NCI-H1417 treated with DMSO at 0.1 percent for 48 hours (cell line): ENCODE measurements at places on chromosomes 1 and 21.

GRCh38 chr1:179229214-179230140, at the start of gene ABL2:
Gene ABL2 (minus strand): TSS chr1:179229677. CDS start chr1:179229397, 280 bp downstream.
- DNase-seq = no peak

DNA sequence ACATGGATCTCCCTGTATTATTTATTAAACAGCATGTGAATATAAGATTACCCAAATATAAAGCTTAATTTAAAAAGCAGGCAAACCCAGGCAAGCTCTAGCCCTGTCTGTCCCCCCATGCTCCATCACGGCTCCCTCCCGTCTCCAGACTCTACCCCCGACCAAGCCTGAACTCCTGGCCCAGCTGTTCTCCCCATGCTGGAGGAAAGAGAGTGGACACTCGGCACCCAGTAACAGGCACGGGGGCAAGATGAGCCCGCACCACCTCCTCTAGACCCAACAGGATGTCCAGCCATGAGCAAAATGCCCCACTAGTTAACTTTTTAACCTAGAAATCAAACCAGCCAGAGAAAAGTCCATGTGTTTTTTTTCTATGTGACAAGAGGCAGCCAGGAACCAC, 19.3 kb downstream of the SLC19A1 start:
- no peak for DNase-seq

DNA sequence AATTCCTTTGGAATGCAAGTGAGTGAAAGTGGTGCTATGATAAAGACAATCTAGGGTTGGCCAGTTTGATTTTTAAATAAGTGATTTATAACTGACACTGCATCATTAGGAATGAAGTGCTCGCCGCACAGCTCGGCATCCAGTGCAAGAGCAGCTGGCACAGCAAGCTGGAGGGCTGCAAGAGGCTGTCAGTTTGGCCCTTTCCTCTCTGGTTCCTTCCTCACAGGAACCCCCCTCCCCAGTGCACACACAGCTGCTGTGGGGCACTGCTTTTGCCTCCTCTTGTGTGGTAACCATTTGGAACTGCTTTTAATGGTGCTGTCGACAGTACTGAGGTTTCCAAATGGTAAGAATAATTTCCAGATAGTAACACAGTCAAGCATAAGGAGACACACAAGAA, 10.4 kb upstream of the BCAR3 start:
- no peak for DNase-seq

GRCh38 chr1:37323486-37324377, 150.6 kb upstream of the ZC3H12A start:
- DNase-seq = no peak

- no peak for DNase-seq
These were observed 132.8 kb downstream of the GLIS1 start for GRCh38 chr1:53606197-53606596.

GRCh38 chr1:70475023-70475422, 64.0 kb downstream of the CTH start:
- no peak for DNase-seq

DNA sequence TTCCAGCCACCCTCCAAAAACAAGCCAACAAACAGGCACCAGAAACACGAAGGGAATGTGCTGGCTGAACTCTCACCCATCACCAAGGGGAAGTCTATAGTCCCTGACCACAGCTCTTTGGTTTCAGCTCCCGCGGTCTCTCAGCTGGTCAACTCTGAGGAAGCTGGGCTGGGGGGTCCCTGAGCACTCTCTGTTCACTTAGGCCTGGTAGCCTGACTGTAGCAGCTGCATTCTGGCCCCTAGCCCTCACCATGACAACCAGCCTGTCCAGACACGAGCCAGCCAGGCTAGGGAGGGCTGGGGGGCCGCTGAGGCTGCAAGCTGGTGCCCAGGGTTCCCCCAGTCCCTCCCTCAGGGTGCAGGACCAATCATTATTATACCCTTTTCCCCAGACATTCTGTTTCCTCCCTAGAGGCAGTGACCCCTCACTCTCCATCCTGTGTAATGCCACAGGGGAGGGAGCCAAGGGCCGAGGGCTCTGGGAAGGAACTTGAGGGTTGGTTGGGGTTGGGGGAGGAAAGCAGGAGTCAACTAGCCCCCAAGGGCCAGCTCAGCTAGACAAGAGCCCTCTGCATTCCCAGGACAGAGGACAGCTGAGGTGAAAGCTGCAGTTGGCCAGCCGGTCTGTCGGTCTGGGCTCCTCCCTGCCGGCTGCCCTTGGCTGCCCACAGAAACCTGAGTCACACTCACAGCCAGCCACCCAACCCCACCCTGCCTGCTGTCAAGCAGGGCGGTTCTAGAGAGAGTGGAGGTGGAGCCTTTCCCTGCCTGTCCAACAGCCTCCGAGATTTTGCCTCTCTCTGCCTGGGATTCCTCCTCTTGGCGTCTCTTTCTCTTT, 1.2 kb upstream of the TRAPPC3 start:
- no peak for DNase-seq

GRCh38 chr1:111733183-111733991, 5.8 kb downstream of the INKA2 start:
- no peak for DNase-seq

GRCh38 chr1:201347498-201348210, 29.8 kb downstream of the TNNT2 start:
- DNase-seq = no peak

GRCh38 chr1:173202424-173203145, 4.5 kb downstream of the TNFSF4 start:
- DNase-seq = no peak

GRCh38 chr1:81950591-81951244, 150.0 kb downstream of the ADGRL2 start:
- DNase-seq = no peak

DNA sequence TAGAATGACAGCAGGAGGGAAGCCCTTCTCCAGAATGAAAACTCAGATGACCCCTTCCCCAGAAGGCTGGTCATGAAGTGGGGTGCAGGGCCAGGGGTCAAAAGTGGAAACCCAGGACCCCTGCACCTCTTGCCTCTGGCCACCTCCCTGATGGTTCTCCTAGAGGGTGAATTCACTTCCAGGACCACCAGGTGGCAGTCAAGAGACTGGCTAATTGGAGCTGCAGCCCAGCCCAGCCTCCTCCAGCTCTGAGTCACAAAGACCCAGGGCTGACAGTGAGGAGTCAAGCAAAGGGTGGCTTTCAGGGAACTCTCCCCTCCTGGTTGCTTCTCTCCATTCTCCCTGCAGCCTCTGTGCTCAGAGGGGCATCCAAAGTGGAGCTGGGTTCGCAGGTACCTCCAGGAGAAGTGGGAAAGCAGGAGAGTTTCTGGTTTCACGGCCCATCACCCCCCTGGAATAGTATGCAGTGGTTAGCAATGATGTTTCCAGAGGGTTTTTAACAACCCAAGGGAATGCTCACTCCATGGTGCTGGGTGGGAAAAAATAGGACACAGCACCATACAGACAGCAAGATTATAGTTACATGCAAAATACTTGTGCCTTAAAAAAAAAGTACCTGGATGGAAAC, 6.1 kb upstream of the EPHB2 start:
- peak; percentile 60 for DNase-seq

- no peak for DNase-seq
These were observed 5.1 kb downstream of the TNFRSF8 start for GRCh38 chr1:12067900-12068821.

DNA sequence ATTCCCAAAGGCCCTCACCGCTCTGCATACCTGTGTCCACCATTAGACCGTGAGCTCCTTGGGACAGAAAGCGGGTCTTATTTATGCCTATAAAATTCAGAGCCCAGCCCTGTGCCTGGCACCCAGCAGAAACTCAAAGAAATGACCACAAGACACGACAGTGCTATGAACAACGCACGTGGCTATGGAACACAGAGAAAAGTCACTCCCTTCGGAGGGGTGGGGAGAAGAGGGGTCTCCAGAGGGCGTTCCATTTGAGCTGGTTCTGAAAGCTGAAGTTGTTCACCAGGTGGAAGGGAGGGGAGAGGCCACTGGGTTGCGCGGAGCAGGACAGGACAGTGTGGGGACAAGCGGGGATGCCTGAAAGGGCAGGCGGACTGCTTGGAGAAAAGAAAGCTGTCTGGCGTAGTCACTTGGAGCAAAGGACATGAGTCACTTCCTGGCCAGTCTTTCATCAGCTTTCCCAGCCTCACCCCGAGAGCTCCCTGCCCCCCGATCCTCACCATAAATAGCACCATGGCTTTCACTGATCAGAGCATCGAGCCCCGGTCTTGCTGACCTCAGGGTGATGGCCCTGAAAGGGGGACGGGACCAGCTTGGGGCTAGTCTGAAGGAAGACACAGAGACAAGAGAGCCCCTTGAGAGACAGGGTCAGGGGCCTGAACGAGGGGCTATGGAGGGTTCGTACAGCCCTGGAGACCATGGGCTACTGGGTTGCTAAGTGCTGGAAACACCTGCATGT, 28.5 kb downstream of the ECE1 start:
- no peak for DNase-seq

DNA sequence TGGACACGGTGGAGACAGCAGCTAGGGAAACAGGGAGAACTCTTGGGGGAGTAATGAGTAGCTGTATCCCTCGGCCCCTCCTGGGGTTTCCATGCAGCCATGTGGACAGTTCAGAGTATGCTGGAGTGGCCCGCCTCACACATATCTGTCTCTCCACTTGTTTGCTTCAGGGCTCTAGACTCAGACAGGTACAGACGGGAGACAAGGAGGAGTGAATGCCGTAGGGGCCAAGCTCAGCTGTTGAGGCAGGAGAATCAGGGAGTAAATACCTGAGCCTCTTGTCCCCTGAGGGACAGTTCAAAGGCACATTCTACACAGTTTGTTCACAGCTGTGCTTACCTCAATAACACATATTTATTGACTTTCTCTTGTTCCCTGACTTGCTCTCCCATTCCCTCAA, 7.7 kb upstream of the PTGFRN start:
- no peak for DNase-seq

DNA sequence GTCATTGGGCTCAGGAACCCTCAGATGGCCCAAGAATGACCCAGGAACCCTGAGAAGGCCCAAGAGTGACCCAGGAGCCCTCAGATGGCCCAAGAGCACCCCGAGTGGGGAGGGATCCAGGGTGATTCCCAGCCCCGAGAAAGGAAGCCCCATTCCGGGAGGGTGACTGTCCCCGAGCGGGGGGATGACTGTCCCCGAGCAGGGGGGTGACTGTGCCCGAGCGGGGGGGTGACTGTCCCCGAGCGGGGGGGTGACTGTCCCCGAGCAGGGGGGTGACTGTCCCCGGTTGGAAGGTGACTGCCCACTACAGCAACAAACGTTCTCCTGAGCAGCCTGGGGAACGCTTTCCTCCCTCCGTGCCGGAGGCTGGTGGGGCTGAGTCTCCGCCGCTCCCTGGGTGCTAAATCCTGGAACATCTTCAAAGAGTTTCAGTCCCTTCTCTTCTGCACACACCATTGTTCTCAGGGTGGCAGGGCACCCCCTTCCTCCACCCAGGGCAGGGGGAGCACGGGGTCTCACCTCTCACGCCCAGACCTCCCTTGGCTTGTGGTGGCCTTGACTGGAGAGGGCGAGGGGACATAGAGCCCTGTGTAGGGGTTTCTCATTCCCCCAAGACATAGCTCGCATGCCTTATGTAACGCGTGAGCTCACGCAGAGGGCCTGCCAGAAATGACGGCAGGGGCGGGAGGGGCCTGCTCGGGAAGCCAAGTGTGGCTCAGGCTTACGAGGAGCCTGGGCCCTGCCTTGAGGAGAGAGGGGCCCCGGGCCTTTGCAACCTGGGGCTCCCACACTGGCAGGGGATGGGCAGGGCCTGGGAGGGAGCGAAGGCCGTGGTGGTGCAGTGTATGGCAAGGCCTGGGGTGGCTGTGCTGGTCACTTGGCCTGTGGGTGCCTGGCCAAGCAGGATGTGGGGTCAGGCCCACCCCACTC, 14.3 kb upstream of the SKI start:
- no peak for DNase-seq

- DNase-seq = no peak
These were observed 75.4 kb downstream of the CENPF start for GRCh38 chr1:214678386-214678785.

DNA sequence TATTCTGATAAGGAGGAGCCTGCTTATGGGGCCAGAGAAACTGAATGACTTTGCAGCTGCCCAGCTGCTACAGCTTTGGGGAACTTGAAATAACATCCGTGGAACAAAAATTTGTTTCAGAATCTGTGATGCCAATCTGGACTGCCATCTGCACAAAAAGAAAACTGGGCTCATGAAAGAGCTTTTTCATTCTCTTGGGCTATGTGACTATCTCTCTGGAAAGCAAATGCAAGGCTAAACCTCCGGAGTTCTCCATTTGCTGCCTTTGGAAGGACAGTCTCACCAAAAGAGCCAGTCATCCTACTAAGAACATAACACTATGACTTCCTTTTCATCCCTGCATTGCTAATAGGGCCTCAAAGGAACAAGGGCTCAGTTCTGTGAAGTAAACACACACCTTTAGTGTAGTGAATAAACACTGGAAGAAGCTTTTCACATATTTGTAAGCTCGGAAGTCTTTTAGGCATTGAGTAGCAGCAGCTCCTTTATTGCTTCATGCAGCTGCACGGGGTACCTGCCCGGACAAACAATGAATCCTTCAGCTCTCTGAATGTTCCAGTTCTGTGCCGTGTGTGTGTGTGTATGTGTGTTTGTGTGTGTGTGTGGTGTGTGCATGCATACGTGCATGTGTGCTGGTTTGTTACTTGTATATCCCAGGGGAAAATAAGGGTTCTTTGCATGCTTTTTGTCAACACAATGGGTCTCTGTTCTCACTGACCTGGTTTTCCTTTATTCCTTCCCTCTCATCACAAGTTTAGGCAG, 255.5 kb upstream of the SGIP1 start:
- DNase-seq = no peak
